NCI-H146 (cell line): ENCODE measurements at places on chromosomes 1 and 21.
A peak's percentile ranks its signal among the peaks of the same experiment; 100 is the strongest.

DNA sequence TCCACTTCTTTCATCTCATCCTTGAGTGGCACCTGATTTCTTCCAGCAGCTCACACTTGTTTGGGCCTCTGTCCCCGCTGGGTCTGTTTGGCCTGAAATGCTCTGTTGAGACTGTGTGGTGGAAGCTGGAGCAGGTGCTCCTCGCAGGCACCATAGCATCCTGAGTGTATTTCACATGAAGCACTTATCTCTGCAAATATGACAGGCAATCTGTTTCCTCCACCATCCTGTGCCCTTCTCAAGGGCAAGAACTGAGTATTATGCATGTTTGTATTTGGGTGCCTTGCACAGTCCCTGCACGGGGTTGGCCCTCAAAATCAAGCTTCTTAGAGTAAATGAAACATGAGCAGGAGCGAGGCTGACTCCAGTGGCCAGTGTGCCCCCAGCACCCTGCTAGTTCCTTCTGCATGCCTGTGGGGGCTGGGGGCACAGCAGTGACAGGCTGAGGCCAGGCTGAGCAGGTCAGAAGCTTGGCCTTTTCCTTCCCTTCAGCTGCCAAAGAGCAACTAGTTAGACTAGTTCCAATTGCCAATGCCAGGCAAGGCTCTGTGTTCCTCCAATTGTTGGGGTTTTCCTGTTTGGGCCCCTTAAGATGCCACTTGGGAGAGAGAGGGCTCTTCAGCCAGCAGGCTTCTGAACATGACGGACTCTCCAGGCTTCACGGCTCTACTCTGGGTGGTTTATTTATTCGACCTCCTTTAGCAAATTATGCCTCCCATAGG, 129.6 kb upstream of the ATP1A1 start:
- no peak for DNase-seq

DNA sequence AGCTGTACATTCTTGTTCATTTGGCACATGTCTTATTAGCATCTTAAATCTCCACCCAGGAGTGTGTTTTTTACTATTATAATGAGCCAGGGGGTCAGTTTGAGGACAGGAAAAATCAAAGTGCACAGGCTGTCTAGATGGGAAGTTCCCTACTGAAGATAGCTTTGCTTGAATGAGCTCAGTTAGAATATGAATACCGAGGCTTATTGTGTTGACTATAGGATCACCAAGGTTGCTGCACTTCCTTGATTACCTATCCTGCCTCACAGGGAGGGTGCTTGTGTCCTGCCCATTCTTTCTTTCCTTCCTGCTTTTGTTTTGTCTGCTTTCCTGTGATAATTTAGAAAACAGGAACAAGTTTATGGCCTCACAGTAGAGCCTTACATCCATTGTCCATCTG, 16.3 kb downstream of the PHGDH start:
- DNase-seq = peak; percentile 7

DNA sequence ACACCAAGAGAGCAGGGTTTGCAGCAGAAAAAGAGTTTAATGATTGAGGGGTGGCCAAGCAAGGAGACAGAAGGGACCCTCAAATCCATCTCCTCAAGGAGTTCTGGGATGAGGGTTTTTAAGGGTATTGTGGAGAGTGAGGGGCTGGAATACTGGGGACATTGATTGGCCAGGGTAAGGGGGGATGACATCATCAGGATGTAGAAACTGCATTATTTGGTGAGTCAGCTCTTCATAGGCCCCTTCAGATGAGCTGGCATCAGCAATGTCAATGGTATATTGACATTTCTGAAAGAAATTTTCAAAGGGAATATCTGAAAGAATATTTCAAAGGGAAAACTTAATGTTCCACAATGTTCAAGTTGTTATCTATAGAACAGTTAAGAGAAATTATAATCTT, 168.1 kb upstream of the SNX7 start:
- no peak for DNase-seq

GRCh38 chr1:31239653-31240241, at the start of gene NKAIN1:
Gene NKAIN1, minus strand, starts transcription at chr1:31239887. Its CDS starts 340 bp downstream, at chr1:31239547.
- peak; percentile 48 for DNase-seq

DNA sequence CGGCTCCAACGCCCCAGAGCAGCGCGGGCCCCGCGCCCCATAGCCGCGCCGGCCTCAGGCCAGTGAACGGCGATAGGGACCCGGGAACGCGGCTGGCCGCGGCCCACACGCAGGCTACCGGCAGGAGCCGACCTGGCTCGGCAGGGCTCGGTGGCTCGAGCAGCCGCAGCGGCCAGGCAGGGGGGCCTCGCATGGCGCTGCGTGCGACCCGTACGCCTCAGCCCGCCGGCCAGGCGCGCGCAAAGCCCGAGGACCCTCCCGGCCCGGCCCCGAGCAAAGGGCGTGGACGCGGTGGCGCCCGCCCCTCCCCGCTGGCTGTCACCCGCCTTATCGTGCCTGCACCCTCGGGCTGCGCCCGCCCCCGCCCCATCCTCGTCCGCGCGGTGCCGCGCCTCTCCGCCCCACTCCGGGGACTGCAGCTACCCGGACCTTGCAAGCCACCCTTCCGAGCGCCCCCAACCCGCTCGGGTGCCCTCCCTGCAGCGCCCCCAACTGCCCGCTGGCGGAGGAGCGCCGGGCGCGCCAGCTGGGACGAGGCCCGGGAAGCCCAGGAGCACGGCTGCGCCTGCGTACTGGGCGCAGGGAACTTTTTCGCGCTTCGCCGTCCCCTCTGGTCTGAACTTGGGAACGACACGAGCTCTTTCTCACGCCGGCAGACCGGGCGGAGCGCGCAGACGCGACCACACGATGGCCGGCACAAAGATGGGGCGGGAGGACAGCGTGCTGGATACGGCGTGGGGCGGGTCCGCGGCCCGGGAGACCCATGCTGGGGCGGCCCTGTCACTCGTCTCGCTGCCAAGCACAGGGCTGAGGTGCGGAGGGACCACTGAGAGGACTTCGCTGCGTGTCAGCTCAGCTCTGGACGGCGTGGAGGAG, at the start of gene ABCB10:
Gene ABCB10 (minus strand): TSS at position 248 of the 876 bp plus-strand sequence. CDS start 55 bp downstream, at position 193.
- DNase-seq = peak; percentile 97

- no peak for DNase-seq
Observed at GRCh38 chr1:40734882-40735628, 43.6 kb downstream of the NFYC start.

DNA sequence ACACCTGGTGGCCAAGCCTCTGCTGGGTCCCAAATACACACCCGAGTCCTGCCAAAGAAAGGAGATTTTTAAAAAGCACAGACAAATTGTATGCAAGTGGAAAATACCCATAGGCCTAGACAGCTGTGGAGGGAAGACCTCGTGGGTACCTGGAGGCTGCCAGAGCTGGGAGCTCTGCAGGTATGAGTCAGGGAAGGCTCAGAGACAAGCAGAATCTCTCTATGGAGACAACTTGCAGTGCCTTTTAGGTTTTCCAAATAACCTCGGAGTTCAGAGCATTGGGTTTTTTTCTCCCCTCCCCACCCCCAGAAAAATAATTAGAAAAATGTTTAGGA, 127.7 kb downstream of the EDEM3 start:
- DNase-seq = no peak

DNA sequence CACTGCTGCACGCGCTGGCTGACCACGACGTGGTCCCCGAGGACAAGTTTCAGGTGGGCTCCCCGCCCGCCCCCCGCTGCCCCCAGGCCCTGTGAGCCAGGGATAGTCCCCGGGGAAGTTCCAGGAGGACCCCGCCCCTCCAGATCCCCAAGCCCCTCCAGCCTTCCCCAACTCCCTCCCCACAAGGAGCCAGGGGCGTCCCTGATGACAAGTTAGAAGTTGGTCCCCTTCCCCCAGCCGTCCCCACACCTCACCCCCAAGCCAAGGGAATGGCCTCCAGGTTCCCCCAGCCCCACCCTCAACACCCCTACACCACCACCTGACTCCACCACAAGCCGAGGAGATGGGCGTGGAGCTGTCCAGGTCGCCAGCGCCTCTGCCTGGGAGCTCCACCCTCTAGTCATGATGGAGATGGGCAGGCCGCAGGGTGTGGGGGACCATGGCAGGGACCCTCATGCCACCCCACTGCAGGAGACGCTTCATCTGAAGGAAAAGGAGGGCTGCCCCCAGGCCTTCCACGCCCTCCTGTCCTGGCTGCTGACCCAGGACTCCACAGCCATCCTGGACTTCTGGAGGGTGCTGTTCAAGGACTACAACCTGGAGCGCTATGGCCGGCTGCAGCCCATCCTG, 525 bp downstream of the AIRE start:
- DNase-seq = no peak

GRCh38 chr1:28606771-28607170, 14.7 kb downstream of the RAB42 start:
- DNase-seq = no peak

DNA sequence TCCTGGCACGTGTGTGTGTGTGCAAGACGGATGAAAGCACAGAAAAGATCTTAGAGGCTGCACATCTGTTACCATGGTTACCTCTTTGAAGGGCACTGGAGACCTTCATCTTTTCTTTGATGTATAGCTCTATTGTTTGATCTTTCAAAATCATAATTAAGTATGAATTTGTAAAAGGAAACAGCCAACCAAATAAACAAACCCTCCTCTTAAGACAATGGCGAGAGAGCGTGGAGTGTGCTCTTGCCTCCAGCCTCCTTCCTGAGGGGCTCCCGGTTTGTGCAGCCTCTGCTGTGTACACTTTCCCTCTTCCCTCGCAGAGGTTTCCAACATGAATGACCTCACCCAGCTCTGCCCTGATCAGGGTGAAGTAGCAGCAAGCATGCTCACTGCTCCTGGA, 27.9 kb downstream of the CACNA1S start:
- peak; percentile 22 for DNase-seq

- DNase-seq = no peak
Observed at GRCh38 chr1:198776602-198777029, 137.8 kb downstream of the PTPRC start.

DNA sequence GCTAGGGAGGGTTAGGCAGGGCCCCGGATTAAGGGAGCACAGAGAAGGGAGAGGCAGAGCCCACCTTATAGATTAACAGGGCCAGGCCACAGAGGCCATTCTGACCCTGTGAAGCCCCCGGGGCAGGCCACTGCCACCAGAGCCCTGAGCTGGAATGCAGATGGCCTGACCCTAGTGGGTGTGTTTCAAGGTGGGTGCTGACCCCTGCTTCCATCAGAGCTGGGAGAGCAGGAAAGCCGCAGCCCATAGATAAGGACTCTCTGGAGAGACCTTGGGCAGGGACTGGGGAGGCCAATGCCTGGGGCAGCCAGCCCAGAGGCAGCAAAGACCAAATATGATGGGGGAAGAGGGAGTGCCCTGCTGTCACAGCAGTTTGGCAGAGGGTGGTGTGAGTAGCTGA, 35.9 kb downstream of the NCMAP start:
- no peak for DNase-seq

- no peak for DNase-seq
Observed at GRCh38 chr21:31136891-31137290, 98.6 kb upstream of the KRTAP19-8 start.
